ENCODE measurements at places on chromosomes 5 and 9.

- DNase-seq, result no peak
Observed at GRCh38 chr9:26833792-26834191, 58.8 kb downstream of the CAAP1 start.

GRCh38 chr9:974996-975739 is 1.3 kb upstream of the DMRT3 start:
- no peak for DNase-seq

GRCh38 chr5:80318212-80318611 is 1.6 kb upstream of the SPZ1 start:
- no peak for DNase-seq

GRCh38 chr9:17555362-17556054 is 23.4 kb upstream of the SH3GL2 start:
- DNase-seq, result no peak

- DNase-seq, result no peak
Observed at GRCh38 chr9:133855802-133856521, 117.8 kb upstream of the SARDH start.

DNA sequence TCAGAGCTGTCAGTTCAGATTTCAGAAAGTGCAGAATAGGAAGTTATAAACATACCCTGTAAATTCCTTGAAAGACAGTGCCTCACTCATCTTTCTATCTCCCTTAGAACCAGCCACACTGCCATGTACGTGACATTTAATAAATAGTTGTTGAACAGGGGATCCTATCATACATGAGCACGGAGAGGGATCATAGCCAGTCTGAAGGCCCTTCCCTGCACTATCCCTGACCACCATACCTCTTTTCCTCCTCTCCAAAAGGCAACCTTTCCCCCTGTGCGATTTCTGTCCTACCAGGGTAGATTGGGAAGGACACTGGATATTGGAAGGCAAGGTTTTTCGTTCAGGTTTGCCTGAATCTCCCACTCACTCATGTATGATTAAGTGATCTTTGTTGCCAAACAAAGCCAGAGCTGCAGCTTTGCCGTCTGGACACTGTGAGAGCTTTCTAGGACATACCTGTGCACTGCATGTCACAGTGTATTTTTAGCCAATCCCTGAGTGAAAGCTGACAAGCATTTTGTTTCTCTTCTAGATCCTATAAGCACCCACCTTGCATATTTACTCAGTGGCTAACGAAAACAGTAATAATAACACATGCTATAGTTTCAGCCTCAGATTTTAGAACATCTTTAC is 986.5 kb upstream of the WWC1 start:
- no peak for DNase-seq

DNA sequence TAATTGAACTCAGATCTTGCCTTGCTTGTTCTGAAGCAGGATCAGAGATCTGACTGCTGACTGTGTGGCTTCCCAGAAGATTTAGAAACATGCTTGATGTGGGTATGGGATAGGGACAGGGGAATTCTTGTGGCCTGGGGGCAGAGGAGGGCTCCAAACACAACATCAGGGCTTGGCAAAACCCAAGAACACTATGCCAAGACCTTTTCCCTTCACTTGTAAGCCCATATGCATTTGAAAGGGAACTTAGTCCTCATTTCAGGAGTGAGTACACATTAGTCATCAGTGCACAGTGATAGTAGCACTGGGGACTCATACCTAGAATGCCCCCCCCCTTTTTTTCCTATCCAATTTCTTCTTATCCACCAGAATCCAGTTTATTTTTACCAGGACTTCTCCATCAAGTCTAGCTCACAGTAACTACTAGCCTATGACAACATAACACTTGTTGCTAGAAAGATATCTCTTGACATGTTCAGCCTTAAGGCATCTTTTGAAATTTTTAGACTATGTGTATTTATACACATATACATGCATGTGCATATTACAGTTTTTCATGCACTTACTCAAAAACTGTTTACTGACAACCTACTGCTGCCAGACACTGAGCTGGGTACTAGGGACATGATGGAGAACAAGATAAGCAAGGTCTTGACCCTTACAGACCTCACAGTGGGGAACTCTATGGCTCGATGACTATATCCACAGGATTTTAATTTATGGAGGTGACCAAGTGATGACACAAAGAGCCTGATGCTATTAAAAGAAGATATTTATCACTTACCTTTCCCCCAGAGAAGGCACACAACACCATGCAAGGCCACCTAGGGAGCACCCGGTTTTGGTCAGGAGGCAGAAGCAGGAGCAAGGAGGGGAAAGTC is 158.3 kb upstream of the MAP3K1 start:
- DNase-seq, result no peak

All from stimulated activated CD4-positive, alpha-beta T cell treated with anti-CD3 and anti-CD28 coated beads, Interleukin-4, amount 100 ng/mL, for 4 hours (primary cell).